ENCODE measurements at places on chromosomes 7 and 10.

GRCh38 chr10:2294739-2295138, 557.4 kb upstream of the ADARB2 start:
- no peak for DNase-seq

GRCh38 chr10:90650858-90651257, 207.0 kb downstream of the HTR7 start:
- DNase-seq: no peak

GRCh38 chr10:109919220-109919619, 4.1 kb downstream of the XPNPEP1 start:
- DNase-seq: no peak

GRCh38 chr10:129690248-129691070, 223.4 kb downstream of the MGMT start:
- no peak for DNase-seq

GRCh38 chr7:78055001-78055573, 256.5 kb downstream of the PHTF2 start:
- no peak for DNase-seq

DNA sequence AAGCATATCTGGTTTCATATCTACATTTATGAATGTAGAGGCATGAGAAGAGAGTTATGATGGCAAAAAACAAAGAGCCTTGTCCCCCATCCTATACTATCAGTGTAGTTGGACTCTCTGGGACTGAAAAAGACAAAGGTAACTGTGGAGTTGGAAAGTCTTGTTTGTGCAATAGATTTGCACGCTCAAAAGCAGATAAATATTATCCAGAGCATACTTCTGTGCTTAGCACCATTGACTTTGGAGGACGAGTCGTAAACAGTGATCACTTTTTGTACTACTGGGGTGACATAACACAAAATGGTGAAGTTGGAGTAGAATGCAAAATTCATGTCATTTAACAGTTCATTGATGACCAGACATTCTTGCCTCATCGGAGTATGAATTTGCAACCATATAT, 85.2 kb upstream of the EGFR start:
- DNase-seq: no peak

GRCh38 chr7:1447551-1448244, 11.6 kb downstream of the MICALL2 start:
- no peak for DNase-seq

DNA sequence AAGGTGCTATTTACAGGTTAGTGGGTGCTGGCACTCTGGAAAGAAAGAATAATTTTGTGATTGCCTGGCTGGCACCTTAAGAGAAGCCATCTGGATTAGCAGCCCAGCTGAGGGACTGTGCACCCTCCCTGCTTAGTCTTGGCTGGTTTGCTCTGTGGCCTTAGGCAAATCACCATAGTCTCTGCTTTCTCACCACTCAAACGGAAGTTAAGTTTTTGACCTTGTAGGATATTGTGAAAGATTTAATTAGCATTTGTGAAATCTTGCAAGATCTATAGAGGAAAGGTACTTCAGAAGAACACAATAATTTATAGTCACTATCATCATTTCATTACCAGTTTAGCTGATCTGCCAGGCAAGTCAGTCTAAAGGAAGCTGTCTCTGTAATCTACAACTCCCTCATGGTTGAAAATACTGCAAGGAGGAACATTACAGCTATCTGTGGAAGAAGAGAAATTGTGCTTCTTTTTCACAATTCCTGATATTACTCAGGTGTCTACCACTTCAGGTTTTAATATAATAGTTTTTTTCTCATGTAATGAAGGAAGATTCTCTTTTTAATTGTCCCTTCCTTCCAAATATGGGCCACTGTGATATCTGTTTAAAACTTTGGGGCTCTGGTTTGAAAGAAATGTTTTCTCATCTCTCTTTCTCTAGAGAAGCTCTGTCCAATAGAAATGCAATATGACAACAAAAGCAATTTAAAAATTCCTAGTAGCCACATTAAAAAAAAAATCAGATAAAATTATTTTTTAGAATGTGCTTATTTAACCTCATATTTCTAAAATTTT, 219.6 kb downstream of the PTEN start:
- DNase-seq: no peak

DNA sequence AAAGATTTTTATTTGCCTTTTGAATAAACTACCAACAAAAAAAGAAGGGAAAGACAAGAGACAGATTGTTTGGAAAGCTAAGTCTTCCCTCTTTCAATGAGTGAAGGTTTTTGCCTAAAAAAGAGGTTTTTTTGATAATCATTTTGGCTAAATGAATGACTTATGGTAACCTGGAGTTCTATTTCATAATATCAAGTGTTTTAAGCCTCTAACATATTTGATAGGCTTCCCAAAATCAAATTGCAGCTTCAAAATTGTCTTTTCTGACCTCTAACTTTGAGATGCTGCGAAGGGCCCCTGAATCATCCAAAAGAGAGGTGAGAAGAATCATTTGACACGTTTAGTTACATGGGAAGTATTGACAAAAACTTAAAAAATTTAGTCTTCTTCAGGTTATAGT, 53.0 kb upstream of the NAMPT start:
- no peak for DNase-seq

DNA sequence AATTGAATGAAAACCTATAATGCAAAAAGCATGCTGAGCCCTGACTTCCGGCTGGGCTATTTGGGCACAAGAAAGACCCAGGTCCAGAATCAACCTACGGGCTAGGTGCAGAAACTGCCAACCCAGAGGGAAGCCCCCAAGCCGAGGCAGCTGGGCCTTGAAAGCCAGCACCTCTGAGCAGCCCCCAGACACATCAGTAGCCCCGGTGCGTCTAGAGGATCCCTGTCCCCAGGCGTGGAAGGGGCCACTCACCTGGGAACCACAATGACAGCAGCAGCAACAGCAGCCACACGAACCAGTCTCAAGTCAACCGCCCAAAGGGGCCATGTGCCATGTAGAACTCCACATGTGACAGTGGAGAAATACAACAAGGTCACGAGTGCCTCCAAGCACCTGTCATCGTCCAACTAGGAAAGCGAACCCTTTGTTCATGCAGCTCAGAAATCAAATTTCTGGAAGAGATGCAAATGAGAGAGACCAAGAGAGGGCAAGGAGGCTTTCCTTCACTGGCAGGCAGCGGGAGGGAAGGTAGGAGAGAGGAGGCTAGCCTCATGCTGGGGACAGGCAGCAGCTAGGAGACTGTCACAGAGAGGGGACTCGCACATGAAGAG, 57.5 kb upstream of the CHST15 start:
- no peak for DNase-seq

- DNase-seq: no peak
Measured at GRCh38 chr7:149100821-149101220, 10.3 kb upstream of the ZNF786 start.

- no peak for DNase-seq
Measured at GRCh38 chr7:18860221-18860620, 257.2 kb downstream of the TWIST1 start.

- DNase-seq: no peak
Measured at GRCh38 chr10:33793793-33794192, 459.3 kb upstream of the NRP1 start.

DNA sequence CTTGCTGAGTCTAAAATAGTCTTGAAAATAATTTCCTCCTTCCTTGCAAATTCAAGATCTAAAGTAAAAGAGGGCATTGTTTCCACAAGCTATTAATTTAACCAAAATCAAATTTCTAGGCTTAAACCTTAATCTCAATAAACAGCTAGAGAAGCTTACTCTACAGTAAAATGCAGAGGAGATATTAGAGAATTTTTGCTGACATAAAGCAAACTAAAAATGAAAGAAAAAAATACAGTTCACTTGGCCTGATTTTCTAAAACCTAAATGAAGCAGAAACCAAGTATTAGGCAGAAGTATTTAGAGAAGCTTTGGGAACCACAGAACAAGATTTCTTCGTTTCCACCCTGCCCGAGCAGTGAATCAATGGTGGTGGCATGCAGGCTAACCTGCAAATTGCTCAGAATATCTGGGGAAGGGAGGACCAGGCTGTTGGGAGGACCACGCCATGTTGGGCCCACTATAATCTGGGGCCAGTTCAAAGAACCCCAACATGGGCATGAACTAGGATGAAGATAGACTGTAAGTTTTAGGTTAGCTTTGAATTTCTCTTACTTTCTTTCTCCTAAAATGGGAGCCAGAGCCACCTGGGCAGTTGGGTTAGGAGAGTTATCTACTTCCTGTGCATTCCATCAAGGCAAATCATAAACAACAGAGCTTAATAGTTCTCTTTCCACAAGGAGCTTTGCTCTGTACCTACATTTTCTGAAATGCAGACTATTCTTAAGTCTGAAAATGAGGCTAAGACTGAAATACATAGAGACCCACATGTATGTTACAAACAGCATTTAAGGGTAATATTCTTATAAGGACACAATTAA, 4.1 kb downstream of the LAMB1 start:
- no peak for DNase-seq

GRCh38 chr7:951881-952547, 2.5 kb downstream of the ADAP1 start:
- no peak for DNase-seq

- DNase-seq: no peak
Measured at GRCh38 chr10:116300542-116300941, 23.7 kb upstream of the CCDC172 start.

- no peak for DNase-seq
Measured at GRCh38 chr7:26479581-26479980, 187.9 kb downstream of the SNX10 start.

- DNase-seq: no peak
Measured at GRCh38 chr10:15322356-15322755, 48.7 kb downstream of the FAM171A1 start.

DNA sequence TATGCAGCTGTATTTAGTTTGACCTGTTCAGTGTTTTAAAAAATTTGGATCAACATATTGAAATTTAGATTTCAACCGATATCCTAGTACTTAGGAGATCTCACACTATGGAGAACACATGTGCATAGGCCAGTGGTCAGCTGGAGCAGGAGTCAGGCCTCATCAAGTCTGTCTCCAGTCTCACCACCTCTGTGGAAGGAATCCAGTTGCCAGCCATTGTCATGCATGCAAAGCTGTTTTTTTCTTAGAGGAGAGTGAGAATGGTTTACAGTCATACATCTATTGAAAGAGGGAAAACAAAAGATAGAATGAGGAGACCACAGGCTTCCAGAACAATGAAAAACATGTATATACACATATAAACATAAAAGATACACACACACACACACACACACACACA, 7.6 kb upstream of the CLEC5A start:
- DNase-seq: no peak

DNA sequence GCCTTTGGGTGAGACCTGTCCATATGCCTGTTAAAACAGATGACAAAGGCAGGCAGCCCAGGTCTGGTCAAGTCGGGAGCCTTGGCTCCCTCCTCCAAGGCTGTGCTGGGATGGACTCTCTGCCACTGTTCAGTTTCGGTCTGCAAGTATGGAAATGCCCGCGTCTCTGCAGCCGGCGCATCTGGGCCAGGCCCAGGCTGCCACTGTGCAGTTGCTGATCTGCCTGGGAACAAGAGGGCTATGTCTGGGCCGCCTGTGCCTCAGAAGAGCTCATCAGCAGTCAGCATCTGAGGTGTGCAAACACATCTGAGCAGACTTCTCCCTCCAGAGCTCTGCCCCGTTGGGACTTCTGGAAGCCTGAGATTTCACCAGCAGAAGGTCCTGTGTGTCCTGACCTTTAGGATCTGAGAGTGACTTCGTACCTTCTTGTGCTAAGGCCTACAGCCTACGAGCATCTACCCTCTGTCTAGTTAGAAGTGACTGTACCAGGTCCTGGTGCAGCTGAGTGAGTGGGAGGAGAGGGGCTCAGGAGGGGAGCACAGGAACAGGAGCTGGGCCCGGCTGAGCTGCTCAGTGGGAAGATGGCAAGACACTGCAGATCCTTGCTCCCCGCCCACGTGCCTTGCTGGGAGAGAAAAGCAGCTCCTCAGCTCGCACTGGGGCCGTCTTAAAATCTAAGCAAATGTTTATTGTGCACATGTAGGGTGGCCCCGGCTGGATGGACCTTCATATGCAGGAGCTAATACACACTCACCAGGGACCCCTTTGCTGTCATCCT, 50.9 kb downstream of the DOCK1 start:
- DNase-seq: no peak

- DNase-seq: no peak
Measured at GRCh38 chr7:155217634-155218033, 80.0 kb upstream of the INSIG1 start.

- DNase-seq: no peak
Measured at GRCh38 chr10:30389543-30389942, 40.5 kb upstream of the MTPAP start.

DNA sequence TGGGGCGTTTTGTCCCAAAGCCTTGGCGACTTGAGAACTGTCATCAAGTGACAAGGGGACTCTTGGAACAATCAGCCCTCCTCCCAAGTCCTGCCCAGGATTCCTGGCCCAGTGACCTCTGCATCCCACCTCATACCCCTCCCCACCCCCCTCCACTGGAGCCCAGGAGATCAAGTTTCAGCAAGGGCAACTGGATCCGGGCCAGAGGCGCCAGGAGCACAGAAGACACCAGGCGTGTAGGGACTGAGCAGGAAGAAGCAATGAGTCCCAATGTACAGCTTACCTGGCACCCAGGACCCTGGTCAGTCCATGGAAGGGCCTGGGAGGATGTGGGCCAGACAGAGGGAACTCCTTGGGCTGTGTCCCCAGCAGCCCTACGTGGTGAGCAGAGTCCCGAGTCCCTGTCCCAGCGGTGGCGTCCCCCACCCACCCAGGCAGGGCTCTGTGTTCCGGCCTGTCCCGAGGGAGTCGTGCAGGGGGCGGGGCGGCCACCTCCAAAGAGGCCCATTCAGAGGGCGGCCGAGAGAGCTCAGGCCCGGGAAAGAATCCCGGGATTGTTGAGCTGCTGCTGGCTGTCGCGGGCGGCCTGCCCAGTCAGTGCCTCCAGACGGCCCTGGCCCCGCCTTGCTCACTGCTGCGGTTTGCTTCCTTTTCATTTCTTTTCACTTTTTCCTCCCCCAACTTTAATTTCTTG, 254.1 kb downstream of the TNS3 start:
- no peak for DNase-seq

DNA sequence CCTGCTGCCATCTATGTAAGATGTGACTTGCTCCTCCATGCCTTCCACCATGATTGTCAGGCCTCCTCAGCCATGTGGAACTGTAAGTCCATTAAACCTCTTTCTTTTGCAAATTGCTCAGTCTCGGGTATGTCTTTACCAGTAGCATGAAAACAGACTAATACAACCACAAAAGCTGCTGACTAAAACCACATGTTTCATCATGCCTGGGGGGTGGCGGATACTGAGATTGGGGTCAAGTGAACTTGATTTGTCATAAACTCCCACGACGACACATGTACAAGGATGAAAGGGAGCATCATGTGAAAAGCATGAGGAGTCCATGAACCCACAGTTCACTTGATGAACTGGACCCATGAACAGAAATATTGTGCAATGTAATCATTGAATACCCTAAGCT, 134.9 kb upstream of the ANK3 start:
- DNase-seq: no peak

GRCh38 chr10:124249812-124250432, 156.5 kb upstream of the CHST15 start:
- DNase-seq: no peak

Data from activated T-cell treated with anti-CD3 and anti-CD28 coated beads for 4 hours (primary cell).